ENCODE measurements at places on chromosomes 1 and 21.

DNA sequence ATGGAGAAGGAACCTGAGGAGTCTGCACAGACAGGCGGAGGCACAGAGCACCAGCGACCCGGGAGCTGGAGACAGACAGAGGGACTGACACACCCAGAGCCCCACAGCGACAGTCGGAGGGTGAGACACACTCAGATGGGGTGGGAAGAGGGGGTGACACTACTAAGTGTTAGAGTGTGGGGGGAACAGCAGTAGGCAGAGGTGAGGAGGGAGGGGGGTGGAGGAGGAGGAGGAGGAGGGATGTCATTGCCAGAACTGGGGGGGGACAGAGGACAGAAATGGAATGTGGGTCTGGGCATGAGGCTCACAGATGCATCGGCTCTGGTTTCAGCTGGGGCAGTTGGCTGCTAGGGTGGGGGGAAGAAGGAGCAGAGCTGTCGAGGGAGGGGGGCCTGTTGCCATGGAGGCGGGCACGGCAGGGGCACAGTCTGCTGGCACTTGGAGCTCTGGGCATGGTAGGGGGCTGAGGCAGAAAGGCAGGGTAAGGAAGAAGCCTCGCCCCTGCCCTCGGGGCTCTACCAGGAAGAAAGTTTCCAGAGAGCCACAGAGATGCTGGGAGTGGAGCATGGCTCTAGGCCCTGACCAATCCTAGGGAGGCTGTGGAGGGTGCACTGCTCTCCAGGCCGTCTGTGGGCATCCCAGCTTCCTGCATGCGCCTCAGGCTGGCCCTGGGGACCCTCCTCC, 37.3 kb downstream of the AHDC1 start:
- DNase-seq, result no peak

DNA sequence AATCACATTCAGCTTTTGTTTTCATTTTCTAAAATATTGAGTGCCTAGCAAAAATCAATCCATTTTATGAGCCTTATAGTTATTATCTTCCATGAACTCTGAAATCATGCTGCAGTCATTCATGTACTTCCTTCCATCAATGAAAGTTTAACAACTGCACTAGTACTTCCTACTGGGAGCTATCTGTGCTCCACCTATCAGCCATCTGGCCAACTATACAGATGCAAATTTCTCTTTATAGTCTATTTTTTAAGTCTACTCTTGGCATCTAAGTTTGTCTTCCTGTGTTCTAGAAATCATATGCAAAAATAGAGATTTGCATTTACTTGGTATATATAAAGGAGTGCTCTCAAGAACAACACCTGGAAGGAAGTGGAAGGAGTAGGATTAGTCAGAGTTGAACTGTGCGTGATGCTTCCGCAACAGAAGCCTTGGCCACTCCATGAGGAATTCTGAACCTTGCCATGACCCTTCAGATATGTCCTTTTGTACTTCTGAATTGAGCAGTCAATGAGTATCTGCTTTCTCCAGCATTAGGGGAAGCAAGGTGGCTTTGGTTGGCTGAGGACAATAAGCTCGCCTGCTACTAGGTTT, 403.2 kb upstream of the ADAMTS5 start:
- DNase-seq, result no peak

GRCh38 chr1:154863315-154864174, 6.5 kb downstream of the KCNN3 start:
- no peak for DNase-seq

GRCh38 chr1:228182296-228183030, 16.9 kb downstream of the IBA57 start:
- no peak for DNase-seq

- no peak for DNase-seq
Measured at GRCh38 chr1:226919587-226919986, 20.5 kb upstream of the COQ8A start.

GRCh38 chr21:45439901-45440461, 35.0 kb downstream of the COL18A1 start:
- DNase-seq, result no peak

DNA sequence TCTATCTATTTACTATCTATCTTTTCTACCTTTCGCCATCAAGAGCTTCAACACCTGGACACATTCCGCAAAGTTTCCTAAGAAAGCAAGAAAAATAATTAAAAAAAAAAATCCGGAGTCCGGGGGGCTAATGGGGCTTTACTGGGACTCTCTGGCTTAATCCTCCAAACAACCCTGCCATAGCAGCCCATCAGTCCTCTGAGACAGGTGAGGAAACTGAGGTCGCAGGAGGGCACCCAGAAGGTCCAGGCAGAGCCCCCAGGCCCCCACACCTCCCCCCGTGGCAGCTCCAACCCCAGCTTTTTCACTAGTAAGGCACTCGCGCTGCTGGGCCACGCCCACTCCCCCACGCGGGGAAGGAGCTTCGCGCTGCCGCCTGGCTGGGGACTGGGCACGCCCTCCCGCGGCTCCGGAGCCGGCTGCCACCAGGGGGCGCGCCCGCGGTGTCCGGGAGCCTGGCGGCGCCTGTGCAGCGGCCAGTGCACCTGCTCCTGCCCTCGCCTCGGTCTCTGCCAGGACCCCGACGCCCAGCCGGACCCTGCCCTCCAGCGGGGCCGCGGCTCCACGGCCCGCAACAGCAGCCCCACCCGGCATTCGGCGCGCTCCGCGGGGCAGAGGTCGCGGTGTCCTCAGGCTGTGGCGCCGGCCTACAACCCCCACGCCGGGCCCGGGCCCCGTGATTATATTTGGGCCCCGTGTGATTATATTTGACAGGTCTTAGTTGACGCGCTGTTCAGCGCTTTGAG, 54.1 kb upstream of the SAMD11 start:
- no peak for DNase-seq

GRCh38 chr1:209030454-209031167, 552.9 kb upstream of the CAMK1G start:
- no peak for DNase-seq

DNA sequence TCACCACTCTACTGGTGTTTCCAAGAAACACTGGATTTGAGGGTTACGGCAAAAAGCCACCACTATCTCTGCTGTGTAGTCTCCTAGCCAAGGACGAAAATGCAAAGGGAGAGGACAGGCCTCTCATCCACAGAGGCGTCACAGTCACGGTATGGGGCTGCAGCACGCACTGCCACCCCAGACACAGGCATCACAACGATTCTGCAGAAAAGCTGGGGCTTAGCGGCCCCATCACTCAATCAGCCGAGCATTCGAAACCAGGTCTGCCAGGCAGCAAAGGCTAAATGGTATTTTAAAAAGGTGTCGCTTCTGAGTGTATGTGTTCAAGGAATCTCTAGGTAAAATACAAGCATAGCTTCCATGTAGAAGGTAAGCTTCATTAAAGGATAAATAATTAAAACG, 1.4 kb downstream of the RIPK4 start:
- DNase-seq, result no peak

DNA sequence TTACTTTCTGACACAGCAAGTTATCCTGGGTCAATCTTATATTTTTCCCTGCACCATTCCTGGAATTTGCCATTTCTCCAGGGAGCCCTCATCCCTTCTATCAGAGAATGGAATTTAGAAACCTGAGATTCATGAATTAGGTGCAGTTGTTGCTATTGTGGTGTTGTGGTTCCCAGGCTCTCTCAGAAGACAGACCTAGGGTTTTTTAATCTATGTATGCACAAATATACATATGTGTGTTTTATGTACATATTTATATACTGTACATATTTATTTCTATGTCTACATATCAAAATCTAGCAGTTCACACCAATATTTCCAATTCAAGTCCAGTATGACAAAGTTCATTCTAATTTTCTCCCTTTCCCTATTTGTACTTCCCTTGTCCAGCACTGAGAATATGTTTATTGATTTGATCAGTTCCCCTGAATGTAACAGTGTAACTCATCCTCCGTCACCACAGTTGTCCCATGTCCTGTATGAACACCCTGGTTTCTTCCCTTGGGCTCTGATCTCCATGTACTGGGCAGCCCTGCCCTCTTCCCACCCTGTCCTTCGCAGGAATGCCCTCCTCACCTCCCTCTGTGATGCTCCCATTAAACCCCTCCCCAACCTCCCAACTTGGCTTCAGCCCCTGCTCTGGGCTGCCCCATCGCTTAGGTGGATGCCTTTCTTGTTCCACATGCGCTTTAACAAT, 145.5 kb downstream of the VPS13D start:
- DNase-seq, result no peak

DNA sequence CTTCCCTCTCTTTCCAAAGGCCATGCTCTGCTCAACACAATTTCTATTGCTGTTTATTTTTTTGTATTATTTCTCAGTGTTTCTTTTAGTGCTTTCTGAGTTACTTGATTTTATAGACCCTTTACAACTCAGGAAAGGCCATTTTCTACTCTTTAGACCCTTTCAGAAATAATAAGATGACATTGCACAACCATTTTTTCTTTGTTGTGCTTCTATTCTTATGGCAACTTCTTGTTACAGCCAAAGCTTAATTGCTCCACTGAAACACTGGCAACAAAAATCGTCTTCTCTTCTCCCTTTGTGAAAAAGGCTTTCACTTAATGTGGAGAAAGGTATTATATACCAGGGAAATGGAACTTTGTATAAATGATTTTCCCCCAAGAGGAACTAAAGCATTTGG, 39.0 kb upstream of the SAMSN1 start:
- no peak for DNase-seq

- no peak for DNase-seq
Measured at GRCh38 chr1:85397490-85398032, 67.4 kb downstream of the DDAH1 start.

GRCh38 chr1:207883104-207883651, 27.7 kb downstream of the CD34 start:
- no peak for DNase-seq

- DNase-seq, result no peak
Measured at GRCh38 chr1:99327357-99327756, 63.1 kb downstream of the PLPPR4 start.

DNA sequence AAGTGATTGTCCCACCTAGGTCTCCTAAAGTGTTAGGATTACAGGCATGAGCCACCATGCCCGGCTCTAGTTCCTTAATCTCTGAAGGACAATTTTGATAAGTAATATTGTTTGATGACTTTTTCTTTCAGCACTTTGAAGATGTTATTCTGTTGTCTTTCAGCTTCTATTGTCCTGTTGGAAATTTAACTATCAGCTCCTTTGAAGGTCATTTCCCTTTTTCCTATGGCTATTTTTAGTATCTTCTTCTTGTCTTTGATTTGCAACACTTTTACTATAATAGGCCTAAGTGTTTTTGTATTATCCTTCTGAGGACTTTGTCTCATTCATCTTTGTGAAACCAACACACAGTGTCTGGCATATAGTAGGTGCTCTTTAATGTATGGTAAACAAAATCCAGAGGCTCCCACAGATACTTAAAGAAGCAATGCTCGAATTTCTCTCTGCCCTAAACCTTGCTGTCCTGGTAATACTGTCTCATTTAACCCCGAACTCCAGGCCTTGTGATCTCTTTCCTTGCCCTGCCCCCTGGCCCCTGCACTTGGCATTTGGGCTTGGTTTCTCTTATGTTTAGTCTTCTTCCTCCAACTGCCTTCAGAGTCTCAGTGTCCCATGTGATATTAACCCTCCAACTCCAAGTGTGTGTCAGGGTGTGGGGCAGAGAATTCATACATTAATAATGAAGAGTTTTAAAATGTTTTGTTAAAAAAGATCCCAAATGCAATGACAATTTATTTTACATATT, 19.0 kb upstream of the AGO1 start:
- DNase-seq, result no peak

DNA sequence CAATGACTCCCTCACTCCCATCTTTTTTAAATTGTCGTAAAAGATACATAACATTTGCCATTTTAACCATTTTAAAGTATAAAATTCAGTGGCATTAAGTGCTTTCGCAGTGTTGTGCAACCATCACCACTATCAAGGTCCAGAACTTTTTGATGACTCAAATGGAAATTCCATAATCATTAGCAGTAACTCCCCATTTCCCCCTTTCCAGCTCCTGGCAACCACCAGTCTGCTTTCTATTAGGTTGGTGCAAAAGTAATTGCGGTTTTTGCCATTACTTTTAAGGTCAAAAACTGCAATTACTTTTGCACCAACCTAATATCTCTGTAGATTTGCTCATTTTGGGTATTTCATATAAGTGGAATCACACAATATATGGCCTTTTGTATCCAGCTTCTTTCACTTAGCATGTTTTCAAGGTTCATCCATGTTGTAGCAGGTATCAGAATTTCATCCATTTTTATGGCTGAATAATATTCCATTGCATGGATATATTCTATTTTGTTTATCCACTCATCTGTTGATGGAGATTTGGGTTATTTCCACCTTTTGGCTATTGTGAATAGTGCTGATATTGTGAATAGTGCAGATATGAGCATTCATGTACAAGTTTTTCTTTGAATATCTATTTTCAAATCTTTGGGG, 159.7 kb downstream of the HIVEP3 start:
- DNase-seq, result peak; percentile 48

DNA sequence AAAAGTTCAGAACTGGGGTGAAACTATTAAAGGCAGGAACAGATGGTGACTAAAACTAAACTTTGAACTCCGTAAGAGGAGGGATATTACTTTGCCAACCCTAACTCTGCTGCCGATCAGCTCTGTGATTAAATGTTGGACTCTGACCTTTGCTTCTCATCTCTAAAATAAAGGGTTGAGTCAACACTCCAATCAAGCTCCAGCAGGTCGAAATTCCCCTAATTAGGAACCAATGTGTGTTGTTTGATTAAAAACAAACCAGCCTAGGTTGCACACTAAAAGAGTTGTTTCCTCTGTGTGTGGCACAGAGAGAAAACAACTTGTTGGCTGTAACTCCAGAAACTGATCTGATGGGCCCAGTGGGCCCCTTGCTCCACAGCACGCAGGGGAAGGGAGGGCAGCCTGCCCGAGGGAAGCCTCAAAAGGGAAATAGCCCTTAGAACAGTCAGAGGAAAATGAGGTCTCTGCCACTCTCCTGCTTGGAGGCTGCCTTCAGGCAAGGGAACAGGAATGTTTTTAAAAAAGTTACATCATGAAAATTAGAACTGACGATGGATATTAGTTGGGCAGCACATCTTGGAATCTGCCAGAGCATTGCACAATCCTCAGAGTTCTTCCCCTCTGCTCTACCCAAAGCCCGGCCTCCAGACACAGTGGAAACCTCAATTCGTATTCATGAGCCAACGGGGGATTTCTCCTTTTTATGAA, 69.3 kb downstream of the KCTD3 start:
- DNase-seq, result peak; percentile 61

DNA sequence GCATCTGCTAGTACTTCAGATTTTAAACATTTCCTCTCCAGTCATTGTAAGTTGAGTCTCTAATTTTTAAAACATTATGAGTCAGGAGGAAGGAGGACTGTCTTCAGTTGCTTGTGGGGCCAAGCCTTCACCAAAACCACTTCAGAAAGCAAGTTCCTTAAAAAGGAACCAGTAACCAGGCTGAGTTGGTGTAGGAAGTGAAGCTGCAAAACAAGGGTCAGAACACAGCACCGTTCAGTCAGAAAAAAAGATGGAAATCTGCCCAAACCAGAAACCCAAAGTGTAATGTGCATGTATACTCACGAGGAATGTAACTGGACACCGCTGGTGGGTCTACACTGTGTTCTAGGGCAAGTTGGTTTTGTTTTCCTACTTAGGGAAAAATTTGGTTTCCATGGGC, 402.1 kb downstream of the SETD4 start:
- peak; percentile 59 for DNase-seq

GRCh38 chr1:214329470-214330220, 48.7 kb downstream of the SMYD2 start:
- DNase-seq, result no peak

GRCh38 chr1:186633116-186633515, 47.1 kb downstream of the PTGS2 start:
- no peak for DNase-seq
